ENCODE measurements at places on chromosomes 2 and 18. TPM values are rescaled to one million over a fixed set of nuclear protein-coding genes. Genes with fewer than 3 reads are reported as not detected.

The CABYR gene
- 18.2 TPM for total RNA-seq

- no peak overlapping the region for H3K4me3 ChIP-seq
- H3K27me3 ChIP-seq = no peaks in the 10 kb centered on the region
- no peak for DNase-seq
- peak overlapping the region; percentile 48 for H3K27ac ChIP-seq
These were observed 1.7 kb downstream of the MYOM1 start for GRCh38 chr18:3217948-3218647.

- no peaks in the 10 kb centered on the region for H3K36me3 ChIP-seq
- no peaks in the 10 kb centered on the region for H3K27me3 ChIP-seq
- no peak for DNase-seq
- H3K27ac ChIP-seq = no peak overlapping the region
- no peaks in the 10 kb centered on the region for H3K4me1 ChIP-seq
- no peak overlapping the region for H3K4me3 ChIP-seq
These were observed 41.3 kb upstream of the PPP1R1C start for GRCh38 chr2:181944164-181944913.

- no peaks in the 10 kb centered on the region for H3K36me3 ChIP-seq
- no peaks in the 10 kb centered on the region for H3K27me3 ChIP-seq
- peaks cover 5% of the 10 kb centered on the region for H3K4me1 ChIP-seq
- no peak overlapping the region for H3K27ac ChIP-seq
- DNase-seq = no peak
These were observed 55.2 kb downstream of the TMEM17 start for GRCh38 chr2:62450716-62451191.

- no peak overlapping the region for H3K4me3 ChIP-seq
- no peak overlapping the region for H3K27ac ChIP-seq
- H3K4me1 ChIP-seq = no peaks in the 10 kb centered on the region
- H3K27me3 ChIP-seq = no peaks in the 10 kb centered on the region
- H3K36me3 ChIP-seq = no peaks in the 10 kb centered on the region
- DNase-seq = no peak
These were observed 12.8 kb downstream of the IL1R2 start for GRCh38 chr2:102004581-102004980.

The MAPK4 gene
- 89.0 TPM for total RNA-seq

GRCh38 chr2:223469270-223470046, 132.7 kb downstream of the SCG2 start:
- no peak overlapping the region for H3K27ac ChIP-seq
- H3K4me1 ChIP-seq = no peaks in the 10 kb centered on the region
- no peak overlapping the region for H3K4me3 ChIP-seq
- DNase-seq = no peak
- H3K27me3 ChIP-seq = no peaks in the 10 kb centered on the region

DNA sequence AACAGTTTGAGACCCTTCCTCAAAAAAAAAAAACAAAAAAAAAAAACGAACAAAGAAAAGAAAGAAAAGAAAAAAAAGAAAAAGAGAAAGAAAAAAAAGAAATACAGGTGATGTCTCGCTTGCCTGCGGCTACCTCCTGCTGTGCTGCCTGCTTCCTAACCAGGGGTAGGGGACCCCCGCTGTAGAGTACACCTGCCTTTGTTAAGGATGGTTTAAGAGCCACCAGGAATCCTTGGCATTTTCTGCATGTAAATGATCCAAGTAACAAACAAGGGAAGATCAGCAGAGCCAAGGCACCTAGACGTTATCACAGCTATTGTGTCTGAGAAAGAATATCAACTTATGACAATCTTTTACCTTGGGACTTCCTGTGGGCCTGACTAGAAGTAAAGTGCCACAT, 856.8 kb upstream of the GCFC2 start:
- DNase-seq = no peak
- no peak overlapping the region for H3K4me3 ChIP-seq
- H3K36me3 ChIP-seq = no peaks in the 10 kb centered on the region

GRCh38 chr2:102217032-102217431, 30.2 kb downstream of the IL1RL2 start:
- no peak for DNase-seq
- H3K27me3 ChIP-seq = no peaks in the 10 kb centered on the region
- no peaks in the 10 kb centered on the region for H3K36me3 ChIP-seq
- no peaks in the 10 kb centered on the region for H3K4me1 ChIP-seq
- H3K27ac ChIP-seq = no peak overlapping the region
- H3K4me3 ChIP-seq = no peak overlapping the region

The RAPGEF4 gene
- total RNA-seq = 65.8 TPM

GRCh38 chr18:7950380-7951136, 383.4 kb downstream of the PTPRM start:
- H3K4me1 ChIP-seq = peaks cover 9% of the 10 kb centered on the region
- no peak overlapping the region for H3K4me3 ChIP-seq
- H3K27me3 ChIP-seq = no peaks in the 10 kb centered on the region
- no peak for DNase-seq
- no peak overlapping the region for H3K27ac ChIP-seq

GRCh38 chr18:3793545-3793944, 343.6 kb downstream of the TGIF1 start:
- no peak overlapping the region for H3K27ac ChIP-seq
- H3K4me1 ChIP-seq = no peaks in the 10 kb centered on the region
- no peak for DNase-seq
- no peaks in the 10 kb centered on the region for H3K27me3 ChIP-seq

The KCNG2 gene
- total RNA-seq = 1.4 TPM

DNA sequence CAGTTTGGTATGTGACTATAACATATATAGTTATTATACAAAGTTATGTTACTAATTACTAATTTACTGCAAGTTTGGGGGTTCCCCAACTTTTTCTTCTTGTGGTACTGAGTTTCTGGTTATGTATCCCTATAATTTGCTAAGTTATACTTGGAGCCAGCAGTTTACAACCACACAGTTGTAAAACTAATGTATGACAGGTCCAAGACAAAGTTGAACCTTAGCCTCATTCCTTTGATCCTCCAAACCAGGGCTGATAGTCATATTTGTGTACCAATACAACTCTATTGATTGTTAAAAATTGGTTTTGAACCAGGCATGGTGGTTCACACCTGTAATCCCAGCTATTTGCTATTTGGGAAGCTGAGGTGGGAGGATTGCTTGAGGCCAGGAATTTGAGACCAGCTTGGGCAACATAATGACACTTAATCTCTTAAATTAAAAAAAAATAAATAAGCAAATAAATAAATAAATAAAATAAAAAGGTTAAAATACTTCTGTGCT, 24.3 kb downstream of the RELCH start:
- peaks cover 8% of the 10 kb centered on the region for H3K36me3 ChIP-seq
- H3K4me1 ChIP-seq = no peaks in the 10 kb centered on the region
- no peak overlapping the region for H3K27ac ChIP-seq
- no peak for DNase-seq
- no peaks in the 10 kb centered on the region for H3K27me3 ChIP-seq

The ATG9A gene
- 26.2 TPM for total RNA-seq

The CDK15 gene
- total RNA-seq = 0.50 TPM

The DLX1 gene
- not detected for total RNA-seq

- no peak overlapping the region for H3K4me3 ChIP-seq
- peaks cover 51% of the 10 kb centered on the region for H3K4me1 ChIP-seq
- H3K36me3 ChIP-seq = no peaks in the 10 kb centered on the region
These were observed 126.3 kb upstream of the HS6ST1 start for GRCh38 chr2:128444816-128445522.

- no peak overlapping the region for H3K27ac ChIP-seq
- H3K4me3 ChIP-seq = no peak overlapping the region
- H3K4me1 ChIP-seq = peaks cover 13% of the 10 kb centered on the region
- H3K36me3 ChIP-seq = no peaks in the 10 kb centered on the region
- DNase-seq = no peak
These were observed 16.8 kb upstream of the SMAD4 start for GRCh38 chr18:51013259-51013658.

DNA sequence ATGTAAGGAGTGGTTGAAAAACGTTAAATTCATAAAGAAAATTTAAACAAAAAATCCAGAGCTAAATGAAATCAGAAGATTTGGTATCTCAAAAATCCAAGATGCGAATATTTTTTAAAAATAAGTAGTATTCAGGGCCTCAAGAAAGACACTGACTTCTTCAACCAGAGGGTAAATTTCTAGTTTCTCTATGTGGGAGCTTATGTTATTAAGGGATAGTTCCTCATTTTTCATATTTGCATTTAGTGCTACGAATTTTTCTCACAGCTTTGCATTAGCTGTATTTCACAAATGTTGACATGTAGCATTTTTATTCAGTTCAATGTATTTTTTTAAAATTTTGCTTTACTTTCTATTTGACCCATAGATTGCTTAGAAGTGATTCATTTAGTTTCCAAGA, 454.7 kb downstream of the CBLN2 start:
- no peaks in the 10 kb centered on the region for H3K4me1 ChIP-seq
- DNase-seq = no peak
- no peaks in the 10 kb centered on the region for H3K27me3 ChIP-seq
- no peak overlapping the region for H3K27ac ChIP-seq
- H3K36me3 ChIP-seq = no peaks in the 10 kb centered on the region
- no peak overlapping the region for H3K4me3 ChIP-seq

- H3K36me3 ChIP-seq = peaks cover 27% of the 10 kb centered on the region
- no peak for DNase-seq
- H3K27ac ChIP-seq = no peak overlapping the region
These were observed 34.3 kb upstream of the SNORC start for GRCh38 chr2:232835687-232836208.

- no peaks in the 10 kb centered on the region for H3K4me1 ChIP-seq
- no peak for DNase-seq
- no peak overlapping the region for H3K27ac ChIP-seq
- no peak overlapping the region for H3K4me3 ChIP-seq
These were observed 37.0 kb downstream of the PPP4R1 start for GRCh38 chr18:9577361-9577760.

- DNase-seq = no peak
- H3K27ac ChIP-seq = no peak overlapping the region
- no peaks in the 10 kb centered on the region for H3K27me3 ChIP-seq
These were observed 41.8 kb upstream of the COPS8 start for GRCh38 chr2:237043866-237044265.

DNA sequence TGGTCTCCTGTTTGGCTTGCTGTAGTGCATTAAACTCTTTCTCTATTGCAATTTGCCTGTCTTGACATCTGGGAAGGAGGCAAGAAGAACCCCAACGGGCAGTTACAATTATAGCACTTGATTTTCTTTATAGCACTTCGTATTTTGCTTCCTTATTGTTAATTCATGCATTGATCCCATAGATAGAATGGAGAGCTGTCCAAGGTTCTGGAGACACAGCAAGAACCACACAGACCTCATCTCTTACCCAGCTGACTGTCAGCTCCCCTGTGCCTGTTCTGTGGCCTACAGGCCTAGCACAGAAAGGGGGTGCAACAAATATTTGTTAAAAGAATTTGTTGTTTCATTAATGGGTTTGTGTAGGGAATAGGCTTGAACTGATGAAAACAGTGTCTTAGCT, 194.3 kb downstream of the GALNT1 start:
- H3K4me1 ChIP-seq = no peaks in the 10 kb centered on the region
- no peak overlapping the region for H3K27ac ChIP-seq
- H3K4me3 ChIP-seq = no peak overlapping the region
- DNase-seq = no peak

- no peaks in the 10 kb centered on the region for H3K27me3 ChIP-seq
- H3K4me3 ChIP-seq = no peak overlapping the region
These were observed 401.6 kb downstream of the GPD2 start for GRCh38 chr2:156837635-156838370.

The GYPC gene
- 70.2 TPM for total RNA-seq

The REG1A gene
- total RNA-seq = not detected

The NGEF gene
- total RNA-seq = 15.4 TPM

The DSG4 gene
- total RNA-seq = not detected

DNA sequence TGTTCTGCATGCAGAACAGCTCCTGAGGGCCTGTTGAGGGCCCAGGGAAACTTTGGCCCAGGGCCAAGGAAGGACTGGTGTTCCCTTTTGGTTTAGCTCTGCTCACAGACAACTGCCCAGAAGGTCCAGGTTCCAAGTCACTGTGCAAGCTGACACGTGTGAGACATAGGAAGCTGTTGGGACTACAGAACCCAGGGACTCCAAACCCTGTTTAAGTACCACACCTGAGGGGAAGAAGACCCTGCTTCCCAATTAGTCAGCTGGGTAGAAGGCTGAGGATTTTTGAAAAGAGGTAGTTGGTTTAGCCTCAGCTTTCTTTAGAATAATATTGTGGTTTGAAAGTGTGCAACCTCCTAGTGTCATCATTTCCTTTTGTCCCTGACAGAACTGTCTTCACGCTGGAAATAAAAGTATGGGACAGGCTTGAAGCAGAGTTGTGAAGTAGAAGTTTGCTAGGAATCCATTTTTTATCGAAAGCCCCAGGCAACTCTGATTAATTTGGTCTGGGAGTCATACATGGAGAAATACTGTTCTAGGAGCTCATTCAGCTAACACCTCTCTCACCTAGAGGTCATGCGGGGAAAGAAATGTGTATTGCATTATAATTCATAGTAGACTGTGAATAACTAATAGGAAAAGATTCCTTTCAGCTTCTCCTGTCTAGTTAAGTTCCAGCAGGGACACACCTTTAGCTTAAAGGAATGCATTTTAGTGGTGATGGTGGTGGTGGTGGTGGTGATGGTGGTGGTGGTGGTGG, 19.9 kb upstream of the IL1RL1 start:
- DNase-seq = no peak
- no peaks in the 10 kb centered on the region for H3K4me1 ChIP-seq
- H3K36me3 ChIP-seq = no peaks in the 10 kb centered on the region
- H3K27me3 ChIP-seq = no peaks in the 10 kb centered on the region
- no peak overlapping the region for H3K27ac ChIP-seq

DNA sequence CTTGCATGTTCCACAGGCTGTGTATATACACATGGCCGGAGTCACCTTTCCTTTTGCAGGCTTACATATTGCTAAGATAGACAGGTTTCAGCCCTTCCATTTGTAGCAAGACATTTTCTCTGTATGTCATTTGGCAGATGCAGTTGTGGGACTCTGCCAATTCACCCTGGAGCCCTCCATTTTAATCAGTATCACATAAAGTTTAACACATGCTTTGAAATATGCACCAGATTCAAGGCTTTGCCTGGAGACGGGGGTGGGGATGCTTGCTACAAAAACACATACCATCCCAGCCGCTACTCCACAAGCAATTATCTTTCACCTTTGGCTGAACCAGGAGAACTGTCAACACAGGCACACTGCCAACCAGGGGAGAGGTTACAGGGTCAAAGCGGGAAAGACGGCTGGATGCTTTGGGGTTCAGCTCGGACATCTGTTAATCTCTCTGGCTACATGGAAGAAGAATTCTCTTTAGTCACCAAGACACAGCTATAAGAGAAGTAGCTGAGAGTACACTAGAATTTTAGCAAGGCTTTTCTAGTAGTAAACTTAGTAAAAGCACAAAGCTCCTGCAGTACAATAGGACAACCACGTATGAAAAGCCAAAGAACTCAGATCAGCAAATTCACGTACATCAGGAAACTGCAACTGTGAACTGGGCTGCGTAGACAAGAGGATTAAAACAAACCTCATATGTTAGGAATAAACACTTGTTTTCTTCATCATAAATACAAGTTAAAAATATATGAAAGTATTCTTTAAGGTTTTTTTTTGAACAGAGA, 130.9 kb downstream of the EXOC6B start:
- H3K36me3 ChIP-seq = no peaks in the 10 kb centered on the region
- H3K4me3 ChIP-seq = no peak overlapping the region
- peak; percentile 77 for DNase-seq
- H3K27ac ChIP-seq = peak overlapping the region; percentile 30
- H3K27me3 ChIP-seq = no peaks in the 10 kb centered on the region
